Mucosa of descending colon (tissue), 3 donors: ENCODE measurements at places on chromosomes 1 and 21. TPM values are rescaled to one million over a fixed set of nuclear protein-coding genes. Genes with fewer than 3 reads are reported as not detected.

DNA sequence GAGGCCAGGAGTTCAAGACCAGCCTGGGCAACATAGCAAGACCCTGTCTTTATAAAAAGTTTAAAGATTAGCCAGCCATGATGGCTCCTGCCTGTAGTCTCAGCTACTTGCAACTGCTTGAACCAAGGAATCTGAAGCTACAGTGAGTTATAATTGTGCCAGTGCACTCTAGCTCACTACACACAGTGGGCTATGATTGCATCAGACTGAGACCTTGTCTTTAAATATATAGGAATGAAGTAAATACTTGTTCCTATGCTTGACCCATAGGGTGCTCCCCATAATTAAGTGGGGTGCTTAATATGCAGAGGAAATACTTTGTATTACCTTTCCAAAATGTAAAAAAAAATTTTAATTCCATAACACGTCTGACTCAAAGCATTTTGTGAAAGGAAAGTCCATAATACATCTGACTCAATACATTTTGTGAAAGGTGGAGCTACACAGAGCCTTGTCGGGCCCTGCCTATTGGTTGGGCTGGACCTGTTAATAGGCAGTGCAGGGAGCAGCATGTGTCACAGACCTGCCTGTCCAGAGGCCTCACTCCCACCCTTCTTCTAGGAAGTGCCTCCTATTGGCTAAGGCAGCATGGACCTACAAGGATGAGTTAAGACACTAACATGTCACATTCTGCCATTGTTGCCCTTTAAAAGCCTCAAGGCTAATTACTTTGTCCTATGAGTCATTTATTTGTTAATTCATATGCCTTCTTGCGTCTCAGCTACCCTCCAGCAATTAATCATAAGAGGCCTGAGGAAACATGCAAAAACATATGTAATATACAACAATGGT is 33.6 kb downstream of the CD58 start:
- DNase-seq, result no peak

- no peak for DNase-seq
These were observed 22.4 kb downstream of the CFHR4 start for GRCh38 chr1:196910215-196910614.

DNA sequence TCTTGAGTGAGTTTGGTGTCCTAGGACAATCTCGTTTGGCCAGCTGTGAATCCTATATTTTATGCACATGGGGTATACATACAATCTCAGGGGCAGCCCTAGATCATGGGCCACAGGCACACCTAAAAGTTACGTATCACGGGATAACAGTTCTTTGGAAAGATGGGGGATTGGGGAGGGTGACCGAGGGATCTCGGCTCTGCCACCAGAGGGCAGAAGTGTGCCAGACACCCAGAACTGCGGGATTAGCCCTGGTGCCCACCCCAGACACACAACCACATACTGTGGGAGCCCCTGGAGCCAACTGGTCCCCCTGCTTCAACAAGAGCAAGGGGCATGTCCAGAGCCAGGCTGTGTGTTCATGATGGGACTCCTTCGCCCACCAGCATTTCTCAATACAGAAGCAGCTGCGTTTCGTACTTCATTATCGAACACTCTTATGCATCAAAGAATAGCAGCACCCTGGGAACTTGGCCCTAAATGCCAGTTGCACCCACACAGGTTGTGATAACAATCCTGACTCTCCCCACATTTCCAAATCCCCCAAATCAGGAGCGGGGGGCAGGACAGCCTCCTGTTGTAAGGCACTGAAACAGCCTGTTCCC is 37.4 kb downstream of the TMCO4 start:
- DNase-seq, result peak; percentile 62

DNA sequence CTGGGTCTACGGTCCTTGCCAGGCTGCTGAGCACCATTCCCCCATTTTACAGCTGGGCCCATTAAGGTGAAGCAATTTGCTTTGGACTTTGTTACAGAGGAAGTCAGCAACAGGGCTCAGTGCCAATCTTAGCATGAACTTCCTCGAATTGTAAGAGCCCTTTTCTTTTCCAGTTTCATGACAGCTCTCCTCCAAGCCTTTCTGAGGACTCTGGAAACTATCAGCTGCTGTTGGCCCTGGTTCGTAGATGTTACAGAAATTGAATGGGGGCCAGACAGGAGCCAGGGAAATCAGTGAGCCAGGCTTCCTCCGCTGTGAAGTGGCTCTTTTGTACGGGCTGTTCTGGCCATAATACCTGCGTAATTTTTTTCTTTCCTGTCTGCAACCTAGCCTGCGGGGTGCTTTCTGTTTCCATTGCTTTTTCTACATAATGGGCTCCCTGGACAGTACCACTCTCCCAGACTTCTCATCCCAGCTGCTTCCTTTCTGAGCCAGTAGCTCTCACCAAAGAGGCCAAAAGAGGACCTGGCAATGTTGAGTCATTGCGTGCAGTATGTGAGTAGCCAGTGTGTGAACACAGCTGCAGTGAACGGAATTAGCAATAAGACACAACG is 386.3 kb downstream of the DISC1 start:
- no peak for DNase-seq

GRCh38 chr1:247385283-247385682 is 30.7 kb upstream of the NLRP3 start:
- DNase-seq, result no peak

DNA sequence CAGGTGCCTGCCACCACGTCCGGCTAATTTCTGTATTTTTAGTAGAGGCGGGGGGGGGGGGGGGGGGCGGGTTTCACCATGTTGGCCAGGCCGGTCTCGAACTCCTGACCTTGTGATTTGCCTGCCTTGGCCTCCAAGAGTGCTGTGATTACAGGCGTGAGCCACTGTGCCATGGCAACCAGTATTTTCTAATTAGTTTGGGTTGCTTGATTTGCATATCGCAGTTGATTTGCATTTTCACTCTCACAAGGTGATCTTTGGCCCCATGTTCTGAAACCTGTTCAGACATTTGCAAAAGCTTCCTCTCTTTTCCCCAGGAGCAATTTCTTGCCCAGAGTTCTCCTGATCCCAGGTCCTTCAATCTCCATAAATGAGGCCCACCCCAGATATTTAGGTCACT is 1.7 kb downstream of the TOR3A start:
- DNase-seq, result no peak

GRCh38 chr1:93124556-93125355 is 45.7 kb downstream of the MTF2 start:
- no peak for DNase-seq

GRCh38 chr1:181809991-181810545 is 251.4 kb downstream of the ZNF648 start:
- DNase-seq, result no peak

DNA sequence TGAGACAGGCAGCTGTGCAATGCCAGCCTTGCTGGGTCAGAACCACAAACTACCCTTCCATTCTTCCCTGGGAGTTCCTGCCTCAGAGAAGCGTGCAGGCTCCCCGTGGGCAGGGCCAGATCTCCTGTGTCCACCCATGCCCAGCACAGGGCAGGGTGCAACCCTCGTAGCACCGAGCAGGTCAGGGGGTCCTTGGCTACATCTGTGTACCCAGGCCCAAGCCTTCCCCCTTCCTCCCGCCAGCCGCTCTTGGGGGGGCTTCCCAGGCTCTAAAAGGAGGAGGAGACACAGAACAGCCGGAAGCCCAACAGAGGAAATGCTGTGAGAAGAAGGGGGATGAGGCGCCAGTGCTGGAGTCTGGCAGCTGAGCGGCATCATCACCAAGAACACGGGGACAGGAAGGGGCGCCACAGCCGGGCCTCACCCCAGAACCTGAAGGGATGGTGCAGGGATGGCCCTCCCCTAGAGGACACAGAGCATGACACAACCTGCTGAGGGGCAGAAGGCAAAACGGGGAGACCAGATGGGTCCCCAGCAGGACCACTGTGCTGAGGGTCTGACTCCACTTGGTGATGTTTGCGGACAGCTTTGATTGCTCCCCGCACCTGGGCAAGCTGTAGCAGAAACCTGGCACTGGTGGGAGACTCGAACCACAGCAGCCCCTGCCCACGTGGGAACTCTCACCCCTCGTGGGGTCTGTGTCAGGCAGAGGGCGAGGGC is 233.2 kb downstream of the NPHP4 start:
- DNase-seq, result no peak

DNA sequence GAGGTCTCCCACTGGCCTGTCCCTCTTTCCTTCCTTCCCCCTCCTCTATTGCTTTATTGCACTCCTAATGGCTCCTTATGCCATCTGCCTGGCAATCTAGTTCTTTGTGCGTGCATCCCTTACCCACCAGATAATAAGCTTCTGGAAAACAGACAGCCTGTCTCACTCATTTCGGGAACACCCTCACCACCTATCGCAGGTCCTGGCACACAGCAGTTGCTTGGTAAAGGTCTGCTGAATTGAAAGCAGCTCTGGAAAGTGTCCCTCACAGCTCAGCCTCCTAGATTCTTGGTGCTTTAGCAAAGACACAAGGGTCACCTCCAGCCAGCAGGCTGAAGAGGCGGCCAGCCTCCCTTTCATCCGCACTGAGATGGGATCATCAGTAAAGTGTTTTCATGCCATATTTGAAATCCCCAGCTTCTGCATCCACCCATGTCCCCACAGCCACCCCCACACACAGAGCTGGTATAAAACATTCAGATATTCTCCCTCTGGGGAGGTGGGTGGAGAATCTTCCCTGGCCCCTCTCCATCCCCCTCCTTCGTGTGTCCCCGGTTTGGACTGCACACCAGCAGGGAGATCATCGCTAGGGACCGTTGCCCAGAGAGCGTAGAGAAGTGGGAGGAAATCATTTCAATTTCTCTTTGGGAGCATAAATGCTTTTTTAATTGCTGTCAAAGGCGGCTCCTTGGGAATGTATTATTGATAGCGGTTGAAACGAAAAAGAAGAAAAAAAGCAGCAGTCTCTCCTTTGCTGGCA is 29.1 kb upstream of the ATP2B4 start:
- no peak for DNase-seq

- DNase-seq, result no peak
These were observed 12.6 kb upstream of the ADORA3 start for GRCh38 chr1:111516005-111516535.

DNA sequence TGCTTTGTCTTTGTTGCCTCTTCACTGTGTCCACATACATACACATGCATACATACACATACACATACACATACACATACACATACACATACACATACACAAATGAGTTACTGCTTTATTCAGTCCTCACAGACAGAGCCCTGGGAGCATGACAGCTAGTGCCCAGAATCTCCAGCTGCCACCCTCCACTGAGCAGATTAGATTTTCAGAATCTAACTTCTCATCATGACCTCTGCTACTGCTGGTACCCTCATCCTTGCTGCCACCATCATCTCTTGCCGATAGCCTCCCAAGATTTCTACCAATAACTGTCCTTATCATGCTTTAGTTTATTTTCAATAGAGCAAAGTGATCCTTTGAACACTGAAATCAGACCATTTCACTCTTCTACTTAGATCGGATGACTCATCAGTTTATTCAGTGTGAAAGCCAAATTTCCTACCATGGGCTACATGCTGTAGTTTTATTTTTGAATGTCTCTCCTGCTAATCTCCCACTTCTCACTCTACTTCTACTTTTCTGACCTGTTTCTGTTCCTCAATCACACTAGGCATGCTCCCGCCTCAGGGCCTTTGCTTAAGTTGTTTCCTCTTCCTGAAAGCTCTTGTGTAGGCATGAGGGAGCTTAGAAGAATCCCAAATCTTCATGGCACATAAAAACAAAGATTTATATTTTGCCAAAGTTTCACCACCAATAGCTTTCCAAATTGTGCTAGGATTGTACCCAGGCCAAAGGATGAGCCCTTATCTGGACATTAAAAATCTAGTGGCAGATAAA is 43.0 kb downstream of the ATP6V1G3 start:
- DNase-seq, result peak; percentile 16

- no peak for DNase-seq
These were observed 64.8 kb downstream of the FAM163A start for GRCh38 chr1:179807691-179808485.

DNA sequence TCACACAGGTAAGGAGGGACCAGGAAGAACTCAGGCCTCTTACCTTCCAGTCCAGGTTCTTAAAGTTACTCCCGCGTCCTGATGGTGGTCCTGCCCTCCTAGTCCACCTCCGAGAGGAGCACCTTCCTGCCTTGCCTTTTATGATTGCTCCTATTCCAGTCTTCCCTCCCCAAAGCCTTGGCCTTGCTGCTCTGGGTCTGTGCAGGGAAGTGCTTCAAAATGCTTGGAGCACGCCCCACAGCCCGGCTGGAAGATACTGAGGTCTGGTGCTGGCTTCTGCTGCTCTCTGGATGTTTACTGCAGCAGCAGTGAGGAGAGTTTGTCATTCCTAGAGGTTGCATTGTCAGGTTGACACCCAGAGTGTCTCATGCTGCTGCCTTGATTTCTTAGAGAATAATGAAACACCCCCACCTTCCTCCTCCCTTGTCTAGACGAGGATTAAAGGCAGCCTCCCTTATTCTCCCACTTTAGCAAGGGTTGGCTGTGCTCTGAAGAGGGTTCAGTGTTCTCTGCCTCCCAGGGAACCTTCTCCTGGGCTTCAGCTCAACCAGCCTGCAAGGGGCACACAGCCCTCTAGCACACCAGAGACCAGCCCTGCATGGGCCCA is 142.2 kb upstream of the CACNA1E start:
- no peak for DNase-seq

- no peak for DNase-seq
These were observed 30.6 kb downstream of the CDK18 start for GRCh38 chr1:205535096-205535495.

DNA sequence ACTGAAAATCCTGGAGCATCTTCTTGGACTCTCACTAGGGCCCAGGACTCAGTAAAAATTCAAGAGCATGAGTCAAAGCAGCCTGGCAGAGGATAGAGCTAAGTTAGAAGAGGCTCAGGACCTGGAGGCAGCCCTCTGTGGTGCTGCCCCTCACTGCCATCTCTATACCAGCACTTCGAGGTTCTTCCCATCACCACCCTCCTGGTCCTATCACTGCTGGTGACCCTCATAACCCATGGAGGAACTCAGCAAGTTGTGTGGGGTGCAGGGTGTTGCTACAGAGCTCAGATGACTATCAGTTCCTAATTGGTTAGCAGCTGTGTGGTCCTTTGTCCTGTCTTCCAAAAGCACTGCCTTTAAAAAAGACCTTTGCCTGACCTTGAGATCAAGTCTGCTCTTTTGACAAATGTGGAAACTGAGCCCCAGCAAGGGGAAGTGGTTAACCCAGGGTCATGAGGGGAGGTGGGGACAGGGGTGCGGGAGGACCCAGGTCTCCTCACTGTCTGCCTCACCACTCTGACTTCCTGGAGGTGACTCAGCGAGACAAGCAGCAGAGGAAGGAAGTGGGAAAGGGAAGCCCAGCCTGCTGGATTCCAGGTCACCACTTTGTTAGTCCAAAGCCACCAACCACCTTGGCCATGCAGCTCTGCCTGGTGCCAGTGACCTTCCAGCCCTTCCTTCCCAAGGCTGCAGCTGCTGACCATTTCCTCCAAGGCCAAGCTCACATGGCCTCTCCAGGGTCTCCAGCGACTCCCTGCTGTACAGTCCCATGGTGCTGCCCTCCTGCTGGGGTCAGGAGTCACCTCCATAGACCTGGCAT is 199.4 kb upstream of the EDN2 start:
- peak; percentile 31 for DNase-seq

IL23R gene
- 2.5 TPM for total RNA-seq

CA6 gene
- not detected for total RNA-seq

PGLYRP4 gene
- not detected for total RNA-seq

CTPS1 gene
- 49.1 TPM for total RNA-seq

PTPN22 gene
- total RNA-seq, result 5.2 TPM

PEAR1 gene
- total RNA-seq, result 2.3 TPM

DAB1 gene
- 2.0 TPM for total RNA-seq

LRRC7 gene
- 1.2 TPM for total RNA-seq

CIART gene
- 1.6 TPM for total RNA-seq

NFIA gene
- total RNA-seq, result 46.4 TPM
